ENCODE measurements at places on chromosomes 4 and X.

GRCh38 chr4:107006218-107006617 lies 29.9 kb downstream of the DKK2 start:
- no peak for DNase-seq

GRCh38 chr4:107823870-107824349 lies 822 bp upstream of the SGMS2 start:
- DNase-seq, result no peak

DNA sequence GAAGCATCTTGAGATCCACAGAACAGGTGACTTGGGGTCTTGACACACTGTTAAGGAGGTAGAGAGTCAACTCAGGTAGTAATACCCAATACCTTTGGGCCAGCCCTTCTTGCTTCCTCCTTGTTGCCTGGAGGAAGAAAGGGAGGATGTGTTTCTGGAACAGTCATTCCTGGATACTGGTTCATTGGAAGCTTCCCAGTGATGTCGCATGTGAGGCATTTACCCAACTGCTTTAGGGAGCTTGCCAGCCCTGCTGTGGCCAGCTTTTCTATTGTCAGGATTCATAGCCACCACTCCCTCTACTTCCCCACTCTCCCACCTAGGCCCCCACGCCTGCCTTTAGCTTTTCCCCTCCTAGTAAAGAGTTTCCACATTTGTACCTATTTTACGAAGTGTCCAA lies 310.3 kb upstream of the PRPS2 start:
- DNase-seq, result no peak

- DNase-seq, result no peak
These were observed 392.2 kb upstream of the ZFP42 start for GRCh38 chr4:187603093-187604025.

GRCh38 chr4:78667325-78667724 lies 108.8 kb upstream of the BMP2K start:
- no peak for DNase-seq

DNA sequence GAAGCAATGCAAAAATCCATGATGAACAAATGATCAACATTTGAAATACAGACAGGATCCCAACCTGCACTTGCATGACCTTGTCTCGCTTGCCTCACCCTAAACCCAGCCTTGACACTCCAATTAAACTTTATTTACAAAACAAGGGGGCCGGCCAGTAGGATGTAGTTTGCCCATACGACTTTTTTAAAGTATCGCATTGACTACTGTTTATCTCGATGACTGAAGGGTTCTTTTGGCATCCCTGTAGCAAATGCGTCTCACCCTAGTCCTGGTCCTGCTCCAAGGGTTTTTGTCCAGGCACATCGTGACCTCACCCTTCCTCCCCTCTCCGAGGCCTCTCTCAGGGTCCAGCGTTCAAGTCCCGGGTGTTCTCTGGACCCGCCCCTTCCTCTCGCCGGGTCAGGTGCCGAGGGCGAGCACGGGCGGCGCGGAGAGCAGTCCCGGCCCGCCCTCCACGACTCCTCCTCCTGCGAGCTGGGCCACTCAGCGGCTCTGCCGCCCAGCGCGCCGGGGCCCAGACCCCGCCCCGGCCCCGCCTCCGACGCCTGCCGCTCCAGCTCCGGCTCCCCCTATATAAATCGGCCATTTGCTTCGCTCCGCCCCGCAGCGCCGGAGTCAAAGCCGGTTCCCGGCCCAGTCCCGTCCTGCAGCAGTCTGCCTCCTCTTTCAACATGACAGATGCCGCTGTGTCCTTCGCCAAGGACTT lies at the start of gene SLC25A5:
SLC25A5 (plus strand) TSS at position 603 of the 709 bp plus-strand sequence; CDS start at position 675, 72 bp downstream.
- DNase-seq, result peak; percentile 67

- DNase-seq, result no peak
These were observed 49.5 kb downstream of the GPR50 start for GRCh38 chrX:151225843-151226242.

GRCh38 chrX:132968296-132968949 lies 10.0 kb upstream of the HS6ST2 start:
- DNase-seq, result no peak

DNA sequence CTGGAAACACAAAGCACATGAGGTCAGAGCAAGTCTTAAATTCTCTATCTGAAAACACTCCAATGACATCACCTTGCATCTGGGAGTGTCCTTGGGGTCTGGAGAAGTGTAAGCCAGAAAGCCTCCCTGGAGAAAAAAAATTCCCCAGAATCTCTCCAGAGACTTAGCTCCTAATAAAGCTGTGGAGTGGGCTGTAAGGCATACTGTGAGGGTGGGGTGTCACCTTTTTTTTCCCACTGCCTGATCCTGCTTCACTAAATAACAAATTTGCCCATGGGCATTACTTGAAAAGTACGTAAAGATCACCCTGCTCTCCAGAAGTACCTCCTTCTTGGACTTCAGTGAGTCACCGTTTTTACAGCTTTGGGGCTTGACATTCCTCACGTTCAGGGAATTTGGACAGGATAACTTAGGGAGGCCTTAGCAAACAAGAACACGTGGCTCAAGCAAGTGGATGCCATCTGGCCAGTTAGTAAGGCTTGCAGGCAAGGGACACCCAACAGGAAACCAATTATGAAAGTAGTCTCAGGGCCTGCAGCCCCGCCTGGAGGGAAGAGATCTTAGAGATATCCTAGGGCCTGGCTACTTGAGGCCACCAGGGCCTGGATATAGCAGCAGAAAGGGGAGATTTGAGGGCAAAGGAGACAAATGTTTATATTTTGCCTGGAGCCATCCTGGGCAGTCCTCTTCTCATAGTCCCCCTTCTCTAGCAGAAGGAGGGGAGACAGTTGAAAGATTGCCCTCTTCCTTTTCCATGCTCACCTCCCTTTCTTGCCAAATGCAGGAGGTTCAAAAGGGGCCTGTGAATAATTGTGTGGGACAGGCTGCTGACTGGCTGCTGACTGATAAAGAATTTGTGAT lies 60.1 kb upstream of the PLAC1 start:
- DNase-seq, result peak; percentile 85

DNA sequence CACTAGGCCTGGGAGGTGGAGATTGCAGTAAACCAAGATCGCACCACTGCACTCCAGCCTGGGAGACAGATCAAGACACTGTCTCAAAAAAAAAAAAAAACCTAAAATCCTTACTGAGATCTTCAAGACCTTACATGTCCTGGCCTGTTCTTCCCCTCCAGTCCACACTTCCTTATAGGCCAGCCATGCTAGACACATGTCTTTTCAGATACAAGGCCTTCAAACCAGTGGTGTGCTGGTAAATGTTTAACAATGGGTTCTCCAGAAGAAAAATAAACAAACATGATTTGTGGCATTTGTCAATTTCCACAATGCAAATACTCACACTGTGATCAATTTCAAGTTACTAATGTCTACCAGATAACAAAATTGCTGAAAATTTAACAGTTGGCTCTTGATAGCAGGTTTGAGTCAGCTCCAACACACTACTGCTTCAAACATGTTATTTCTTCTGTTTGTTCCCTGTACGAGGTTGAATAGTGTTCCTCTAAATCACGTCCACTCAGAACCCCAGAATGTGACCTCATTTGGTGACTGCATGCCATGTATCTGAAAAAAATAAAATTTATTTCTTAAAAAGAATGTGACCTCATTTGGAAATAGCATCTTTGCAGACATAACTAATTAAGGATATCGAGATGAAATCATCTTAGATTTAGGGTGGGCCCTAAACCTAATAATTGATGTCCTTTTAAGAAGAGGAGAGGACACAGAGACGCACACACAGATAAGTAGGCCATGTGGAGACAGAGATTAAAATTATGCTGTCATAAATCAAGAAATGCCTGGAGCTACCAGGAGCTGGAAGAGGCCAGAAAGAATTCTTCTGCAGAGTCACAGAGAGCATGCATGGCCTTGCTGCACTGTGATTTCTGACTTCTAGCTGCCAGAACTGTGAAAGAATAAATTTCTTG lies 144.4 kb downstream of the ZNF674 start:
- no peak for DNase-seq

DNA sequence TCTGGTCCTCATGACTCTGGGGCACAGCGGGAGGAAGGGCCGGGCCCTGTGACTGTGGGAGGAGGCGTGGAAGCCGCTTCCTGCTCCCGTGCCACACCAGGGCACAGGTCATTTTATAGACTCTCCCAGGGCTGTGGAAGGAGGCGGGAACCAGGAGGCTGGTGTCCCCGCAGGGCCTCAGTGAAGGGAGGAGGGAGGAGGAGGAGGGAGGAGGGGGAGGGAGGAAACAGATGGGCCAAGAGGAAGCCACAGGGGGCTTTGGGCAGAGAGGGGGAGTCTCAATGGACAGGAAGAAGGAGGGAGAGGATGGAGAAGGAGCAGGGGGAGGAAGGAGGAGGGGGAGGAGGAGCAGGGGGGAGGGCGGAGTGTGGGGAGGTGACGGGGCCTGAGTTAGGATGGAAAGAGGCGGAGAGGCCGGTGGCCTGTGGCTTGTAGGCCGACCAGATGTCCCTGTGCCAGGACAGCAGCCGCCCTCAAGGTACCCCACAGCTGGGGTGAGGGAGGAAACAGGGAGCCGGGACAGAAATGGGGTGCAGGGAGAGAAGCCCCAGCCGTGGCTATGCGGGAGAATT lies 6.2 kb upstream of the PLCXD1 start:
- DNase-seq, result no peak

DNA sequence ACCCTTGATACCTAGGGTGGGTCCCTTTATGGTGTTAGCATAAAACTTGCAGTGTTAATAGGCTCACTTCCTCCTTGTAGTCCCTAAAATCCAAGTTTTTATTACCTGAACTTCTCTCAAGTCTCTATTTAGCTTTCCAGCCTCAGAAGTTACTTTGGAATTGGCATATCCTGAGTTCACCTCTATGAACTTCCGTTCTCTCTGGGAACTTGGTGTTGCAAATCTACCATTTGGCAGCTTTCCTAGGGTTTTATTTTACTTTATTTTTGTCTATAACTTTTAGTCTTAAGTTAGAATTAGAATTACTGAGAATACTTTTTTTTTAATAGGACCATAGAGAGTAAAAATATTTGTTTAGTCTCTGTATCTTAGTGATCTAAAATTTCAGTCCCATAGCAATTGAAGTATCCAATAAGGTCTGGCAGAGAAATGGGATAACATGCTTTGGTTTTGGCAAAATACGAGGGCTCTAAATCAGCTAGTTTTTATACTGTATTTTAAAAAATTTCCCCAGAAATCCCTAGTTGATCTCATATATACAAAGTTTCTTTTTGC lies 30.3 kb upstream of the NAF1 start:
- no peak for DNase-seq

DNA sequence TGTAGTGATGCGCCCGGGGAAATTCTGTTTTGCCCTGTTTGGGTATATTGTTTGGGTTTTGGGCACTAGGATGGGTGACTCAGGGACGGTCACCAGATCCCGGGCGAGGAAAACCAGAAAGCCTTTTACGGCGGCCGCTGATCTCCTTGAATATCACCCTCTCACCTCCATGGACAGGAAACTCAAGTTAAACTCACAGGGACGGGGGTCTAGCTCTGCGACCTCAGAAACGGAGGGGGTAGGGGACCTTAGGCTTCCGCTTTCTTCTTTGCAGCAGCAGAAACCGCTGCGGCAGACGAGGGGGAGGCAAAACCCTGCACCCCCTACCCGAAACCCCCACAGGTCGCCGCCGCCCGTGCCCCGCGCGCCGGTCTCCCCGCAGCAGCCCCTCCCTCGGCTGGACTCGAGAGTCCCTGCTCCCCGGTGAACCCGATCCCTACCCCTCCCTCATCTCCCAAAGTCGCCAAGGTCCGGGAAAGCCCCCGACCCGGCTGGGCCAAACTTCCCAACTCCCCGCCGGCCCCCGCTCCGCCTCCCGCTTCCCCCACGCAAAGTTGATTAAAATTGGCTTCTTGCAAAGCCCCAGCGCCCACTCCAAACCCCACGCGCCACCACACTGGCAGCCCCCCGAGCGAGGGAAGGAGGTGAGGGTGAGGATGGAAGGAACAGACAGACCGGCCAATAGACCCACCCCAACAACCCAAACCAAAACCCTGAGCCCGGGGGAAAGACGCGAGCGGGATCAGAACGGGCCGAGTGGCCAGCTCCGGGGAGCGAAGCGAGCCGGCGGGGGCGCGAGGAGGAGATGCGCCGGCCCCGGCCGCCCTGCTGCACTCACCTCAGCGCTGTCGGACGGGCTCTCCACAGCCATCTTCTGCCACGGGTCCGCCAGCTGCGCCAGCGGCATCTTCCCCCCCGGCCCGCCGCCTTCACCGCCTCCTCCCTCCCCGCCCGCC lies 705 bp downstream of the RPS6KA3 start:
- DNase-seq, result no peak

GRCh38 chr4:10346023-10346422 lies 111.2 kb downstream of the ZNF518B start:
- no peak for DNase-seq

GRCh38 chr4:159549098-159549518 lies 446.2 kb downstream of the RAPGEF2 start:
- DNase-seq, result no peak

GRCh38 chr4:147381749-147382148 lies 99.1 kb upstream of the EDNRA start:
- no peak for DNase-seq

DNA sequence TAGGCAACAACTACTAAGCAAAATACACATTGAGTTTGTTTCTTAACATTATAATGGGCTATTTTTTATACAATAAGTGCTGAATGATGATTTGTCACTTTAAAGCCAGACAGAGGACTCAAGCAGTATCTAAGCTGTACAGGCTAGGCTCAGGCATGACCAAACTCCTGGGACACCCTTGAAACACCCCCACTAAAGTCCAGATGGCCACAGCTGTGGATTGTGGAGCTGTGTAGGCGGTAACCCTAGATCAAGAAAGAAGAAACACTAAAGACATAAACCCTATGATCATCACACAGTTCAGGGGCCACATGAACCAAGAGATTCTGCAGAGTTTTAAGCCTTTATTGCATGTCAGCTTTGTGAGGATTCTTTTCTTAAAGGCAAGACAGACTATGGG lies 25.1 kb downstream of the TAB3 start:
- DNase-seq, result no peak

- DNase-seq, result no peak
These were observed 25.6 kb downstream of the ATP10D start for GRCh38 chr4:47510506-47511143.

DNA sequence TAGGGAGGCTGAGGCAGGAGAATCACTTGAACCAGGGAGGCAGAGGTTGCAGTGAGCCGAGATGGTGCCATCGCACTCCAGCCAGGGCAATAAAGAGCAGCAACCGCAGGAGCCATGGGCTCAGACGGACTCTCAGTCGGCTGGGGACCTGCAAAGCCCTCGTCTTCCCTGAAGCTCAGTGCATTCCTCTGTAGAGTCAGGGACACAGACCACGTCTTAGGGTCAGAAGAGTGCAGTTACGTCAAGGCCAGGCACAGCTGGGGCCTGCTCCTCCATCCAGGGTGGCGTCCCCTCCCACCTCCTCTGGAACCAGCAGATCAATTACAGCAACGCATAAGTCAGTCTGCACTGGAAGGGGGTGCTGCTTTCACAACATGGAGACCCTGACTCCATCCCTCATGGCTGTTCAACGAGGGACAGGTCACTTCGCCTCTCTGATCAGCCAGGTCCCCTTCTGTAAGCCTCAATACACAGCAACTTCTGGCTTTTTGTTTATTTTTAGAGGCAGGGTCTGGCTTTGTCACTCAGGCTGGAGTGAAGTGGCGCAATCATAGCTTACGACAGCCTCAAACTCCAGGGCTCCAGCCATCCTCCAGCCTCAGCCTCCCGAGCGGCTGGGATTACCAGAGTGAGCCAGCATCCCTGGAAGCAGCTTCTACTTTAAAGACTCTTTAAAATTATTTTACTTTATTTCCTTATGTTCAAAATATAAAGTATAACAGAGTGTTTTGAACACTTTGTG lies 76.4 kb downstream of the ZFYVE28 start:
- DNase-seq, result no peak

- DNase-seq, result no peak
These were observed 284.8 kb upstream of the INTU start for GRCh38 chr4:127347936-127348335.
